SIG-M5 (cell line): ENCODE measurements at places on chromosomes 11 and 22.

GRCh38 chr11:77193167-77193566, 65.1 kb downstream of the MYO7A start:
- DNase-seq, result no peak

GRCh38 chr11:43871051-43871450, 9.6 kb upstream of the ALKBH3 start:
- DNase-seq, result no peak

DNA sequence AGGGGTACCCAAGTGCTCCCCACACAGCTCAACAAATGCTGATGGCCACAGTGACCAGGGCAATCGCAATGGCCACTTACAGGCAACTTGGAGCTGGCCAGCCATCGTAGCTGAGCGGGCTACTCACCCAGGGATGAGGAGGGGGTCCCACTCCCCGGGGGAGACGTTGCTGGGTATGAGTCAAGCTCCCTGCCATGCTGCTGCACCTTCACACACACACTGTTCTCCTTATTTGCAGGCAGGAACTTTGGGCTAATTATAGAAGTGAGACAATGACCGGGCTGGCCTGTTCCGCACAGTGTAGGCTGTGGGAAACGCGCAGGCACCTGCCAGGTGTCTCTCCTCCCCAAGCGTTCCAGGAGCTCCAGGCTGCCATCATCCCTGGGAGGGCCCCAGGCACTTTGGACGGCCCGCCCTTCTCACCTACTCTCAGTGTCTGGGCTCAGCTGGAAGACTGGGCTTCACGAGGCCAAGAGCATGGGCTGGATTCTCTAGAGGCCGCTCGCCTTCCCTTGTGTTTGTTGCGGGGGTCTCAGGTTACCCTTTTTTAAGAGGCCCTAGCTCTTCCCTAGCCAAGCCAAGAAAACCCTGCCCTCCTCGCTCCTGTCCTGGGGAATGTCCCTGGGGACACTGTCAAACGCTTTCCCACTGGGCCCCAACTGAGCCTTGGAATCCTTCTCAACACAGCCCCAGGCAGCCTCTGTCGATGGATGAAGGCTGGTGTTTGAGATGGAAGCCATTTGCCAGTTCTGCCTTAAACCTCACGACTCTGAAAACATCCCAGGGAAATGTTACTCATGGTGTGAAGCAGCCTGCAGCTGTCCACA, 73.0 kb downstream of the RTL6 start:
- DNase-seq, result no peak

- no peak for DNase-seq
These were observed 75.7 kb downstream of the DEPDC5 start for GRCh38 chr22:31829505-31829904.

- no peak for DNase-seq
These were observed 354.9 kb downstream of the TMEM135 start for GRCh38 chr11:87392665-87393064.

DNA sequence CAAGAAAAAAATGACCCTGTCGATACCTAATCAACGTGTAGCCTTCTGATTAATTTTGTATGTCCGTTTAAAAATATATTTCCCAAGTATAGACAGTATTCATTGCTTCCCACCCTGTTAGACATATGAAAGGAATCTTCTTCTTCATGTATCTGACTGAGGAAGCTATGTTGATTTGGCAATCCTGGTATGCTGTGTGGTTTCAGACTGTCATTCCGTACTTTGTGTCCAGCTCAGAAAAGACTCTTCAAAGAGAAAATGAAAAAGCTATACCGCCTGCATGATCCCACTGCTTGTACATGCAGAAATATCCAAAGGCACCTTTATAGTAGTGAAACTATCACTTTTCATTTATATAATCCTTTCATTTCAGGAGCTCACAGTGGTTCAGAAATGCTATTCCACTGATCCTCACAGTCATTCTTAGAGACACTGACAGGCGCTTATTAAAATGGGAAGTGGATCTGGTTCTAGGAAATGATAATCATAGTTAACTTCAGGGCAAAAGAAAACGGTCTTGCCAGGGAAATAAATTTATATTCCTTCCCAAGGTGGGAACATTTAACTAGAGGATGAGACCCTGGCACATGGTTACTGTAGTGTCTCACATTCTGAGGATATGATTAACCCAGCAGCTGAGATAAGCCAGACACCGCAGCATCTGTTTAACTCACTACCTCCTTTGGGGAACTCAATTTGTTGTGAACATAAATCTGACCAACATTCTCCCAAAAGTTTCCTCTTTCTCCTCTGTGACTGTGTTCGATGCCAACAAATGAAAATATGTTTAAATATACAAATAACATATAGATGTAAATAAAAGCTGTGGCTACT, 599.2 kb upstream of the LUZP2 start:
- DNase-seq, result no peak

GRCh38 chr11:2248762-2249161, 21.6 kb downstream of the ASCL2 start:
- no peak for DNase-seq

DNA sequence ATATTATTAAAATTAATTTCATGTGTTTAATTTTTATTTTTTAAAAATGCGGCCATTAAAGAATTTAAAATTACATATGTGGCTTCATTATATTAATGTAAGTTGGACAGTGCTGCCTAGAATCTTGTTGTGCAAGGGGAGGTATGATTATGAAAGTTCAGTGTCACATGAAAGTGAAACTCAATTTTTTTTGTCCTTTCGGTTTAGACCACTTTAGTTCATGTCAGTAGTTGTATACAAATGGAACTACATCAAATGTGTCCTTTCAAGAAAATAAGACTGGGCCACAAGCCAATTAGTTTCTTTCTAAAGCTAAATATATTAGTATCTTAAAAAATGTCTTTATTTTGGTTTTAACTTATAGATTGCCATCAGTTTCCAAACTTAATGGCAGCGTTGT, 35.7 kb downstream of the TBCEL start:
- no peak for DNase-seq

DNA sequence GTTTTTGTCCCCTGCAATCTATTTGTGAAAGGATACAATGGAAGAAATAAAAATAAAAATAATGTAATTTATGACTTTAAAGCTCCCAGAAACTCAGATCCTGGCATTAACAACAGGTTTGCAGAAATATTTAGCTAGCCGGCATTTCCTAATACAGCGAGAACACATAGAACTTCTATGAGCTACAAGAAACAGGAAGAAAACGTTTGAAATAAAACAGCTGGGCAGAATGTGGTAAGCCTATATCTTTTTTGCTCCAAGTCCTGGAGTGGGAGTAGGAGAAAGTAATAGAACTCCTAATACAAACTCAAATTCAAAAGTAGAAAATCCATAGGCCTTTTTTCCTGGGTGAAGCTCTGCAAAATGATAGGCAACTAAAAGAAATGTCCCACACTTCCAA, 29.6 kb upstream of the FIBIN start:
- no peak for DNase-seq

DNA sequence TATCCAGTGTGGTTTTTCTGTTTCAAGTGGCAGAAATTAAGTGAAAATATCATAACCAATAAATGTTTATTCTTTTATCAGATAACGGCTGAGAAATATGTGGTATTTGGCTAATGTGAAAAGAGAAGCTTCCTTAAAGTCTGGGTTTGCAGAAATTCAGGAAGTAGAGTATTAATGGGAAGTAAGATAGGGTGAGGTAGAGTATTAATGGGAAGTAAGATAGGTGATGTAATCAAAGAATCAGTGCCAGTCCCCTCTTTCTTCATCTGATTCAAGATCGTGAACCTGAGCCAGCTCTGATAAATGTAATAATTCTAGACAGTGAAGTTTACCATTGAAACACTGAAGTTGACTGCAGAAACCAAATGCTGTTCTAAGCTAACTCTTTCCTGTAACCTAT, 30.9 kb downstream of the TRPC6 start:
- DNase-seq, result no peak

GRCh38 chr22:27461470-27461869, 340.1 kb downstream of the MN1 start:
- no peak for DNase-seq

GRCh38 chr11:22552885-22553284, 72.7 kb downstream of the FANCF start:
- DNase-seq, result no peak

DNA sequence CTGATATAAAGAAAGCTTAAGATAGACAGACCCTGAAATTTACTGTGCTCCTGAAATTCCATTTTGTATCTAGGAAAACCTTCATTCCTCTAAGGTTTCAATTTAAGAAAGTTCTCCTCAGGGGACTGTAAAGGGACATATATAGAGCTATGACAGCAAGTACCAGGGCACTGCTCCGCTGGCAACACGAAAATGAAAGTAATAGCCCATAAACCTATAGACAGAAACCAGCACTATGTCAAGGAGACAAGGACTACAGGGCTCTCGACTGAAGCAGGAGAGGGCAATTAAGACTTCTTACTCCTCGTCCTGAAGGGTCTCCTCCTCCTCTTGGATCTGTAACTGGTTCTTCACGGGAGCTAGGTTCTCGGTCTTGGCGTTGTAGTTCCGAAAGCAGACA, 6.9 kb downstream of the FEZ1 start:
- no peak for DNase-seq

GRCh38 chr11:64796757-64797541, 6.1 kb downstream of the MAP4K2 start:
- no peak for DNase-seq

DNA sequence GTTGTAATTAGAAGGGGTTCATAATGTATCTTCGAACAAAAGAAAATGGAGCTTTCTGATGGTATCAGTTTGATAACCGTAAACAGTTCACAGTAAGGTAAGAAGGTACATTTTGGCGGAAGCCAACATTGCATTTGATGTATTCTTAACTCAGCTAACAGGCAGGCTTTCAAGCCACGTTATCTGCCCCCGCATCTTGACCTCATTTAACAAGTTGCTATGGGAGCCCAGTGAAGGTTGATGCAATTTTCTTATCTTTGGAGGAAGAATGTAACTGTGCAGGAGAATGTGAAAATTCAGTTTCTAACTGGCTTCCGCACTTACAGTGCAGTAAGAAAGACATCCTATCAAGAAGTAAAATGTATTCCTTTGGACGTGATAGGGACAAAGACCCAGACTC, 110.6 kb downstream of the ETS1 start:
- DNase-seq, result no peak

DNA sequence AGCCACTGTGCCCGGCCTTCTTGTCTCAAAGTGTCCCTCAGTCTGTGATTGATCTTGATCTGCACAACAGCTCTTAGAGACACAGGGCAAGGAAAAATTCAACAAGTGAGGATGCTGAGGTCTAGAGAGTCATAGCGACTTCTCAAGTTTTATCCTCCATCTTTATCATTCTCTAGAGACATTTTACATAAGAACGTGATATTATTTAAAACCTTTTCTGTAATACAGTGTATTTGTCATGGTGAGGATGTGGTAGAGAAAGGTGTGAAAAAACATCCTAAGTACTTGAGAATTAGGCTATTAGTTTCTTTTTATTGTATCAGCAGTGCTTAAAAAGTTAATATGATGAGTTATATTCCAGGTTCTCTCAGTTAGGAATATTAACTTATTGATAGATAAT, 50.2 kb downstream of the EMSY start:
- DNase-seq, result no peak

GRCh38 chr11:111435046-111435698, 56.1 kb upstream of the POU2AF1 start:
- DNase-seq, result no peak

DNA sequence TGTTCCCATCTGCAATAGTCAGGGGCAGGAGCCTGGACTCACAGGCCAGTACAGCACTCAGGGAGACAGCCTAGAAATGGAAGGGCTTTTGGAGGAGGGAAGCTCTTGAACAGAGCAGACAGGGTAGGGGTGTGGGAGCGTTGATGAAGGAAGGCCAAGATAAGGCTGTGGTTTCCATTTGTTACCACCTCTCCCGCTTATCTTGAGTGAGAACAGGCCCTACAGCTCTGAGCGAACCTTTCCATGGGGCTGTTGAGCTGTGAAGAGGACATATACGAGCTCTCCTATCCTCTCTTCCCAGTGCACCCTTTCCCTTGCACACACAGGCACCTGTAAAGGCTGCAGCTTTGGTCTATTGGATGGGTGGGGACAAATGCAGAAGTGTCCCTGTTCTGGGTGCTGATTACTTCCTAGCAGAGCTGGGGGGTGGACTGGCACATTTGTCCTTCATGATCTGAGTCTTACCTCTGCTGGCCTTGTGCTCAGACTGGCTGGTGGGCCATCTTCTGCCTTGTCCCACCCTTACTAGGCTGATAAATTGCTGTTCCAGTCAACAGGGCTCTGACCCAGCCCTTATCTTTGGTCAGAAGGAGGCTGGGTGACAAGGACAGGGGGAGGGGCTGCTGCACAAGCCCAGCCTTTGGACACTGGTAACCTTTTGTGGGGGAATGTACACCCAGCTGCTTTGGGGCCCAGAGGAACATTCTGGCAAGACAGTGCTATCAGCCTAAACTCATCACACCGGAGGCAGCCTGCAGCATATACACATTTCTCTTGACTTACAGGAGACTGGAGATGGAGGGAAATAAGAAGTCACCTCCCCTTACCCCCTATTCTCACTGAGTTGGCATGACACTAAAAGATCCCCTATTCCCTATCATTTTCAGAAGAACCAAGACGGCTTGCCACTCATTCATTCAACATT, 80.1 kb upstream of the NNMT start:
- DNase-seq, result no peak

GRCh38 chr11:33657757-33658156, 42.9 kb downstream of the C11orf91 start:
- no peak for DNase-seq

DNA sequence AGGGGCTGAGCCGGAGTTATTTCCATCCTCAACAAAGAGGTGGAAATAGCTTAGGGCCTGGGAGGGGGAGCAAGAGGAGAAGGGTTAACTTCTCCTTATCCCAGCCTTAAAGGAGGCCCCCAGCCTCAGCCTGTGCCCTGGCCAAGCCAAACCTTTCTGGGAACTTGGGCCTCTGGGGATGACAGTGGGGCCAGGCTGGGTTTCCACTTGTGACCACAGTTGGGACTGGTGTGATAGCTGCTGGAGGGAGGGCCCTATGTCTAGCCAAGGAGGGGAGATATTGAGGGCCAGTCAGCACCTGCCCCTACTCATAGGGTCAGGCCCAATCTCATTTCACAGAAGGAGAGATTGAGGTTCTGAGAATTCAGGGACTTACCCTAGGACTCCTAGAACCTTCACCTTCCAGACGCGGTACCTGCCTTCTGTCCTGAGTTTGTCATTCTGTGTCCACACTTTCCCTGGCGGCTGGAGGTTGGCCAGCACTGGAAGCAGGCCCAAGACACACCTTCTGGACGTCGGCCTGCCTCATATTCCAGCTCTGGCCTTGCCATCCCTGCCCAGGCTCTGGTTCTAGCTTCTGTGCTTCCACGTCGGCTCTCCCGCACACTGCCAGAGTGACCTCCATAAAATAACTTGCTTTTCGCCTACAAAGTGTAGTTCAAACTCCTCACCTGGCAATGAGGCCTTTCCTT, 3.1 kb downstream of the RELT start:
- DNase-seq, result no peak

DNA sequence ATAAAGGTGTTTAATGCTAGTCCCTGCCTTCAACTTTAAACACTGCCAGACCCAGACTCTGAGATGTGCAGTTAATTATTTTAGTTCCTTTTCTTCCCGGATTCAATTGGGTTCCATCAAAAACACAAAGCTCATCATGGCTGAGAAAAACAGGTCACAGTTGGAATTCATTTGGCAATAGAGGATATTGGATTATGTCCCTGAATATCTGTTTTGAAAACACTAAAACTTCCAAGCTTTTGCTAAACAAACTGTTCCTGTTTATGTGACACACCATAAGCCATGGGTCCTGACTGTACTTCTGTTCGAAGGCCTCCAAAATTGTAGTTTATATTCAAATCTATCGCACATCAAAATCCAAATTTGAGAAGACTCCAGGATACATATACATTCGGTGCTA, 150.7 kb downstream of the TRPC6 start:
- no peak for DNase-seq
